ENCODE measurements at places on chromosomes 6 and 20.

- DNase-seq, result no peak
These were observed 109.0 kb downstream of the HFE start for GRCh38 chr6:26195924-26196845.

GRCh38 chr20:44850837-44851236 is 34.7 kb upstream of the YWHAB start:
- no peak for DNase-seq

GRCh38 chr6:44327096-44327495 is 13.9 kb upstream of the AARS2 start:
- no peak for DNase-seq

- no peak for DNase-seq
These were observed 91.1 kb downstream of the ZDHHC14 start for GRCh38 chr6:157471895-157472686.

DNA sequence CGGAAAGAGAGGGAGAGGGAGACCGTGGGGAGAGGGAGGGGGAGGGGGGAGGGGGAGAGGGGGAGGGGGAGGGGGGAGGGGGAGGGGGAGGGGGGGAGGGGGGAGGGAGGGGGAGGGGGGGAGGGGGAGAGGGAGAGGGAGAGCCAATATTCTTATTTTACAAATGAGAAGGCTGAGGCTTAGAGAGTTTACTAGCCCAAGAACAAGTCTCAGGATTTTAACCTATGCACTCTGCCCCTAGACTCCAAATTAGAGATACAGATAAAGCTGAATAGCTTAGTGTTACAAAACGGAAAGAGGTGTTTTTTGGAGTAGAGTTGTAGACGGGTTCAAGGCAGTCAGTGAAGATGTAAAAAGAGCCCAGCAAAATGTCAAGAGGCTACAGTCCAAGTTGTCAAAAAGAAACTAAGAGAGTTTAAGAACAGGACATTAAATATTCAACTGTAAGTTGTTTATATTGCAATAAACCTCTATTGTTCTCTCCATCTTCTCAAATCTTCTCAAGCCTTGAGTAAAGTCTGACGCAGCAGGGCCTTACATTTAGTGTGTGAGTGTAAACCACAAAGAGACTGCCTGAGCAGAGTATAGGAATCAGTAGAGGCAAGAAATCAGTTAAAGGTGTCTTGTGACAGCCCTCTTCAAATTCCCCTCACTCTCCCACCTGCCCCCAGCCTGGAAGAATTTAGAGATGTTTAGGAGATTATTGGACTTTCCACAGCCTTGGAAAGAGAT is 34.9 kb upstream of the AKIRIN2 start:
- DNase-seq, result no peak

DNA sequence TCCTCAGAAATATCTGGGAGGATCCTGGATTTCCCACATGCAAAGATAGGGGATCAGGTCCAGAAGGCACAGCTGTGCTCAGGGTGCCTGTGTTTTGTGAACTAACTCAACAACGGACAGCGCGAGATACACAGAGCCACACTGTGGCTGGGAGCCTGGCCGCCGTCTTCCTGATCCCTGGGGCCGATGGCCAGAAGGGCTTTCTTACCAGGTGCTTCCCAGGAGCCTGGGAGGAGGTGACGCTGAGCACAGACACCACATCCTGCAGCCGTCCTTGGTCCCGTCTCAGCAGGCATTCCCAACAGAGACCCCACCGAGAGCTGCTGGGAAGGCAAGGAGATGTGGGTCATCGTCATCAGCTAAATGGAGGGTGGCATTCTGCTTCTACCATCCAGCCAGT is 144.6 kb upstream of the AFDN start:
- DNase-seq, result no peak

DNA sequence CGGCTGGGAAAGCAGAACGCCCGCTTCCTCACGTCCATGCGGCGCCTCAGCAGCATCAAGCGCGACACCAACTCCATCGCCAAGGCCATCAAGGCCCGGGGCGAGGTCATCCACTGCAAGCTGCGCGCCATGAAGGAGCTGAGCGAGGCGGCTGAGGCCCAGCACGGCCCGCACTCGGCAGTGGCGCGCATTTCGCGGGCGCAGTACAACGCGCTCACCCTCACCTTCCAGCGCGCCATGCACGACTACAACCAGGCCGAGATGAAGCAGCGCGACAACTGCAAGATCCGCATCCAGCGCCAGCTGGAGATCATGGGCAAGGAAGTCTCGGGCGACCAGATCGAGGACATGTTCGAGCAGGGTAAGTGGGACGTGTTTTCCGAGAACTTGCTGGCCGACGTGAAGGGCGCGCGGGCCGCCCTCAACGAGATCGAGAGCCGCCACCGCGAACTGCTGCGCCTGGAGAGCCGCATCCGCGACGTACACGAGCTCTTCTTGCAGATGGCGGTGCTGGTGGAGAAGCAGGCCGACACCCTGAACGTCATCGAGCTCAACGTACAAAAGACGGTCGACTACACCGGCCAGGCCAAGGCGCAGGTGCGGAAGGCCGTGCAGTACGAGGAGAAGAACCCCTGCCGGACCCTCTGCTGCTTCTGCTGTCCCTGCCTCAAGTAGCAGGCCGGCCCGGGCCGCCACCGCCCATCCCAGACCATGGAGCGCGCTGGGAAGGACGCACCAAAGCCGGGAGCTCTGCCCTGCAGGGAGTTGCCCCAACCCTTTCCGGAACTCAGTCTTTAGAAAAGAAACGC is 36.7 kb downstream of the STX11 start:
- no peak for DNase-seq

DNA sequence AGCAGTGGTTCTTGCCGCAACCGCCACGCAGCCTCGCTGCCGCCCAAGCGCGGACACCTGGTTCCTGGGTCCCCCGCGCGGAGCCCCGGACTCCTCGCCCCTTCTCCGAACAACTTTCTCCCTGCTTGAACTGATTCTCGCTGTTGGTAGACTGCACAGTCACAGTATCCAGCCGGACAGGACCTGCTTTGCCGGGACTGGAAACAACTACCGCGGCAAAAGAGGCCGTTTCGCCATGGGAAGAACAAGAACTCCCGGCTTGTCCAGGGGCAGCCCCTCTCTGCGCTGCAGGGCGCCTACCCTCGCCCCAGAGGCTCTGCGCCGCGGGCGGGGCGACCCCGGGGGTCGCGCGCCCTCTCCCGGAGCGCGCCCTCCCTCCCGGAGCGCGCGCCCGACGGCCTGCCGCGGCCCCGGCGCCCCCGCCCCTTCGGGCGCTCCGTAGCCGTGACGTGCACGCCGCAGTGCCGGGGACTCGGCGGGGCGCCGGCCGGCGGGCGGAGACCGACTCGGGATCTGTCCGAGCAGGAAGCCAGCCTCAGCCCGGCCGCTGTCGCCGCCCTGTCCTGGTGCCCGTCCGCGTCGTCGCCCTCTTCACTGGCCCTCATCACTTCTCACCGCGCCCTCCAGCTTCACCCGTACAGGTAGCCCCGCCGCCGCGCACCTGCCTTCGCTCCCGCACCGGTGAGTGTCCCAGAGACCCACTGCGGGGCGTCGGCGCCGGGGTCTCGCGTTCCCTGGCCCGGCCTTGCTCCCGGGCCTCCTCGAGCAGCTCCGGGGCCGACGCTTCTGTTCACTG is at the start of gene MYO6:
MYO6 (plus strand) TSS at position 497 of the 796 bp plus-strand sequence. CDS start 68,309 bp downstream, outside the sequence.
- peak; percentile 18 for DNase-seq

DNA sequence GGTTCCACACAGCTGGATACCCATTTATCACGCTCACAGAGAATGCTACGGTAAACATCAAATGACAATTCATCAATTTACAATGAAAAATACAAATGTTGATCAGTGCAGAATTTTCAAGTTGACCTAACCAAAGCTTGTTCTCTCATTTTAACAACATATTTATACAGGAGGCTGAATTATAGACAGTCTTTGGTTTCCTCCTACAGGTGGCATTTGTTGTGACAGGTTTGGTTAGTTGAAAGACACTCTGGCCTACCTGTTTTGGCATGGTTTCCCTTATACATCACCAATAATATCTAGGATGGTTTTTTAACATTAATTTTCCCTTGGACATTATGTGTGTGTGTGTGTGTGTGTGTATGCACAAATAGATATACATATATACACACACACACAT is 642.5 kb upstream of the MMS22L start:
- no peak for DNase-seq

DNA sequence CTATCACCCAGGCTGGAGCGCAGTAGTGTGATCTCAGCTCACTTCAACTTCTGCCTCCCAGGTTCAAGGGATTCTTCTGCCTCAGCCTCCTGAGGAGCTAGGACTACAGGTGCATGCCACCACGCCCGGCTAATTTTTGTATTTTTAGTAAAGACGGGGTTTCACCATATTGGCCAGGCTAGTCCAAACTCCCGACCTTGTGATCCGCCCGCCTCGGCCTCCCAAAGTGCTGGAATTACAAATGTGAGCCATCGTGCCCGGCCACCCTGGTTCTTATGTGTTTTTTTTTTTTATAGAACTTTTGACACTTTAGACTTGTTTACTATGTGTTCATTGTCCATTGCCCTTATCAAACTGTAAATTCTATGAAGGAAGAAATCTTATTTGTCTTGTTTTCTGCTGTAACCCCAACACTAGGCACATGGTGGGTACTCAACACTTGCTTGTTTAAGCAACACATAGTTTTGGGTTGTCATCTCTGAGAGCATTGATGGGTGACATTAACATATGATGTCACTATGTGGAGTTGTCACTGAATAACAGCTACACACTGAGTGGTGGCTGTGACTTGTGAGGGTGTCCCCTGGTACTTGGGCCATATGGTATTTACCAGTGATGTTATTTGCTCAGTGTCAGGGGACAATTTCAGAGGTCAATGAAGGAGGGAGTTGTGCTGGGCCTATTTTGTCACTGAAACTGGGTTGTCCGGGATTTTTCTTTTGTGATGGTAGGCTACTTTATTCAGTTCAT is 1.5 kb upstream of the PXMP4 start:
- no peak for DNase-seq

- DNase-seq, result peak; percentile 22
These were observed 55.0 kb upstream of the VSX1 start for GRCh38 chr20:25136643-25137559.

DNA sequence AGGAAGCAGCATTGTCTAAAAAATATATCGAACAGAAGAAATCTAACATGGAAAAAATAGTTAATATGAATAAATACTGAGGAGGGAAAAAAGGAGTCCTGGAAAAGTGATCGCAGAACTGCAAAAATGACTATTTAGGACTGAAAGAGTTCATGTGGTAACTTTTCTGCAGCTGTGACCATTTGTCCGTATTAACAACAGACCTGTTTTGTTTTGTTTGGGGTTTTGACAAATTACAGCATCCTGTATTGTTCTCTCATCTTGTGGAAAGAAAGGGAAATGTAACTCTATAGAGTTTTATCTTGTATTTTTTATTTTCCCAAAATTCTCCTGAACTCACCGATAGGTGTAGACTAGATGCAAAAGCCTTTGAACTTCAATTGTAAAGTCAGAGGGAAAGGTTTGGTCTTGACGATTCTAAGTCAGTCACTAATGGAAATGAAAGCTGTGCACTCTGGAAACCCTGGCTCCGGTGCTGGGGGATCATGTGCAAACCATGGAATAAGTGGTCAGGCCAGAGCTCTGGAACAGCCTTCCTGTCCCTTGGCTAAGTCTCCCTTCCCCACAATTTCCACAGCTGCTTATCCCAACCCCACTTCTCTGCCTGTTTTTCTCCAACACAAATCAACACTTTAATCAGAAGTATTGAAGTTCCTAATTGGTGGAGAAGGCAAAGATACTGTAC is 51.2 kb upstream of the MARCKS start:
- DNase-seq, result no peak

GRCh38 chr20:59191036-59191755 is 27.6 kb downstream of the ZNF831 start:
- no peak for DNase-seq

DNA sequence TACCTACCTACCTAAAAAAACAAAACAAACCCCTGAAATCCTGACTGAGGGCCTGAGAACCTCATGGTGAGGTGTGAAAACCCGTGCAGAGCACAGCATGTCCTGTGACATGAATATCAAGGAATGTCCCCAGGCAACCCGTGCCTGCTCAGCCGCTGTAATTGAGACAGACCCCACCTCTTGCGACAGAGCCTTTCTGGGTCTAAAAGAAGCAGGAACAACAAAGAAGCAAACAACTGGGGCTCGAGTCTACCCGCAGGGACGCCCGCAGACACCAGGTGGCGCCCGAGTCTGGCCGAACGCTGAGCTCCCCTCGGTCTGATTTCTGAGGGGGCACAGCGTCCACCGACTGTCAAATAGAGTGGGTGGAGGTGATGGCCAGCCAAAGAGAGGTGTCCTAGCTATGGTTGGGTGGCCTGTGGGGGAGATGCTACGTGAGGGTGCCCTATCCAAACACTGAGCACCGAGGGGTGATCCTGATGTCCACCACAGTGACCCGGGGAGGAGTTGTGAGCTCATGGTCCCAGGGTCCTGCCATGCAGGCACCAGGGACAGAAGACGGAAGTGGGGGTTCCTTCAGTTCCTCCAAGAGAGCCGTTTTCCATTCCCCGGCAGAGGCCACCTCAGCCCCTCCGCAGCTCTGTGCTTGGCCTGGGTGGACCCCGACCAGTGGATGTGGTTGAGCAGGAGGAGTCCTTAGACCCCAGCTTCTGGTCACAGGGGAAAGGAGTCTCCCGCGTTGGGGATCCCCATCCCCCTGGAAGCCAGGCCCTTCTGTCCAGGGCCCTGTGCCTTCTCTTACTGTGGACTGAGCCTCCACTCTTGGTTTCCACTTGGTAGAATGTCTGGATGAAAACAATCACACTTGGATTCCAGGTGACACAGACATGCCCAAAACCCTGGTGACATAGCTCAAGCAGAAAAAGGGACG is 268.2 kb downstream of the CDC5L start:
- no peak for DNase-seq

DNA sequence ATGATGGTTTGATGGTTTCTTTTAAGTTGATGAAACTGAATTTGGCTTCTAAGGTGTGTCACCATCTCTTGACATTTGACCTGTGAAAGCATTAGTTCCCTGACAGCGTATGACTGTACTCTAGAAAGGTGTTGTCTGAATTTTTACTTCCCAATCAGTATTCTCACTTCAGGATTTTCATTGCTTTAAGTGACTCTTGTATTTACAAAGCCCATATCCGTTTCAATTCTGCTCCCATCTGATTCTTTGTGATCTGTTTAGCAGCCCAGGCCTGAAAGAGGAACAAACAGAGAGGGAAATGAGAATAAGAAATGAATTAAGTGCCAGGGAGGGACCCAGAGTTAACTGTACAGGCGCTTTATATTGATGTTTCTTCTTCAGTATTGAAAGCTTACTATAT is 73.7 kb downstream of the FARS2 start:
- no peak for DNase-seq

DNA sequence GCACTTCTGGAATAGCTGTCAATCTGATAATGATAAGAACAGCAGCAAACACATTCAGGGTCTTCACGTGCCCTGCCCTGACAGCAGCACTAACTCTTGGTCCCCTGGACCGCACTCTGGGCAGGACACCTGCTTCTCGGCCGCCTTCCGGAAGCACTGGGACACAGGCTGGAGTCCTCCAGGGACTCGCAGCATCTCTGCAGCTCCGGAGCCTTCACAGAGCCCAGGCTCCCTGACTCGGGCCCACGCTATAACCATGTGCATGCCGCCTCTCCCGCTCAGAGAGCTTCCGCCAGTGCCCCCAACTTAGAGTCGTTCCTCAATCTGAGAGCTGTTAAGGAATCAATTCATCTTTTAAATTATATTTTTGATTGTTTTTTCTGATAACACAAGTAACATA is 377.3 kb downstream of the TAF4 start:
- no peak for DNase-seq
